ENCODE measurements at places on chromosomes 7 and 10. TPM values are rescaled to one million over a fixed set of nuclear protein-coding genes. Genes with fewer than 3 reads are reported as not detected.

DNA sequence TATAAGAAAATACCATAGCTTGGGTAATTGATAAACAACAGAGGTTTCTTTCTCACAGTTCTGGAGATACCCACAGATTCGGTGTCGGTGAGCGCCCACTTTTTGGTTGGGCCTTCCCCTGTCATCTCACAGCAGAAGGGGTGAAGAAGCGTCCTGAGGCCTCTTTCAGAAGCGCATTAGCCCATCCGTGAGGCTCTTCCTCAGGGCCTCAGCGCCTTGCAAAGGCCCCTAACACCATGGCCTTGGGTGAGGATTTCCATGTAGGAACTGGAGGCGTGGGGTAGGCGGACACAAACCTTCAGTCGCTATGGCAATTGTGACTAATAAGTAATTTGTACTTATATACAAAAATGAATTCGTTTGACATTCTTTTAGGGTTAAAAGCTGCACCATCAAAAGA lies 316.0 kb downstream of the PTPRN2 start:
- DNase-seq: no peak

DNA sequence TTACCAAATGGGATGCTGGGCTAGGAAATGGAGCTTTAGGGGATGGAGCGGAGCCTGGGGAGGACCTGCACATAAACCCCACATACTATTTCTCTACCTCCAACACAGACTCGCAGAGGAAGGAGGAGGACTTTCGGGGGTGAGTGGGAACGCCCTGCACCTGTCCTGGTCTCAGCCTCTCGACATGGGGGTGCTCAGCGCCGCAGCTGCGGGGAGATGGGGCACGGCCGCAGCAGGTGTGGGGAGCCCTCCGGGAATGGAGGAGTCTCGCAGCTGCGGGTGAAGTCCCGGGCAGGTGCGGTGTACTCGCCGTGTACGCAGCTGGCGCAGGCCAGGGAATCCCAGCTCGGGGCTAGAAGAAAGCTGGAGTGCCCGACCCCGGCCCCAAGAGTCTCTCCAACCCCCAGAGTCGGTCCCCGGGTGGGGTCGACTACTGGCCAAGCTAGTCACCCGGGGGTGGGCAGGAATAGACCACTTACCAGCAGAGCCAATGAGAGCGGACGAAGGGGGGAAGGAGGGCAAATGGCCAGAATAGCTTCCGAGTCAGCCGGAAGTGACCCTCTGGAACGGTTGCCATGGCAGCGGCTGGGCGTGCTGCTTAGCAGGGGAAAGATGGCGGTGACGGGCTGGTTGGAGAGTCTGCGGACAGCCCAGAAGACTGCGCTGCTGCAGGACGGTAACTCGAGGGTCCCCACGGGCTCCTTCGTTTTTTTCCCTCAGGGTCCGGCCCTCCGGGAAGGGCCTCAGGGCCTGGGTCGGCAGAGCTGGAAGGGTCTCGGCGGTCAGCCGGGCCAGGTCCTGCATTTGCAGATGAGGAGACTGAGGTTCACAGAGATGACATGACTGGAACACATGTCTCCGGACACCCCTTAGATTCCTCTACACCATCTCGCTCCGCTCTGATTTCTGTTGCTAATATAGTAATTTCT lies at the start of the genes DPCD and POLL:
Gene DPCD (plus strand): TSS at position 597 of the 929 bp plus-strand sequence. CDS start 16 bp downstream, at position 613.
Gene POLL (minus strand): TSS at position 533 of the 929 bp plus-strand sequence. CDS start 897 bp downstream, outside the sequence.
- DNase-seq: peak; percentile 94

GRCh38 chr7:138885383-138886147 lies 87.6 kb upstream of the ATP6V0A4 start:
- no peak for DNase-seq

DNA sequence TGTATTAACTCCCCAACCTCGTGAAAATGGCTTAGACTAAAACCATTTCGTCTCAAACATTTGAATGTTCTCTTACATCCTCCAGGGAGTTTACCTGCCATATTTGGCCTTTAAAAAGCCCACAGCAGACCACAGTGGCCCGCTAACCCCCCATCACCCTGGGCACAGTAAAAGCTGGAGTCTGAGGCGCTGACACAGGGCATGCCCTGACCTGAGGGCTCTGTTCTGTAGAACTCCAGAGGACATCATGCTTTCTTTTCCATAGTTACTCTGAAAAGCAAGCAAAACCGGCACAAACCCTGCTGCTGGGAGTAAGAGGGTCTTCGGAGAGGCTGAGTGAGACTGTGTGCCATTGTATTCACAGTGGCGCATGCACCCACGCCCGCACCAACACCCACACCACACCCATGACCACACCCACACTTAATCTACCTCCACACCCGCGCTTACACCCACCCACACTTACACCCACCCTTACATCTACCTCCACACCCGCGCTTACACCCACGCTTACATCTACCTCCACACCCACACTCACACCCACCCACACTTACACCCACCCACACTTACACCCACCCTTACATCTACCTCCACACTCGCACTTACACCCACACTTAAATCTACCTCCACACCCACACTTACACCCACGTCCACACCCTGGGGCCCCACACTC lies 32.1 kb downstream of the LRRC27 start:
- DNase-seq: no peak

GRCh38 chr10:71579668-71580067 lies 139.9 kb downstream of the C10orf105 start:
- no peak for DNase-seq

GRCh38 chr10:113158183-113158582 lies 208.1 kb downstream of the TCF7L2 start:
- DNase-seq: no peak

DNA sequence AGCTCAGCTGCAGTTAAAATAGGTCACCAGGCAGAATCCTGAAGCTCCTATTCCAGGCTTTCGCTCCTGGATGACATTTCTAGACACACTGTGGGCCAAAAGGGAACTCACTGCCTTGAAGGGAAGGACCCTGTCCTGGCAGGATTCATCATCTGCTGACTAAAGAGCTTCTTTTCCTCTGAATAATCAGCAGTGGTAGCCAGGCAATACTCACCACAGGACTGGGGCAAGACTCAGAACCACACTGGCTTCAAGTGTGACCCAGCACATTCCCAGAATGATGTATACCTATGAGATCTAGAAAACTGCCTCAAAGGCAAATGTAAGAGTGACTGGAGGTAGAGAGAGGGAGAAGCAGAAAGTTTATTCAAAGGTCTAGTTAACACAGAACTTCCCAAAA lies 29.5 kb upstream of the EBF3 start:
- no peak for DNase-seq

GRCh38 chr7:43211693-43212092 lies 99.2 kb downstream of the HECW1 start:
- DNase-seq: no peak

DNA sequence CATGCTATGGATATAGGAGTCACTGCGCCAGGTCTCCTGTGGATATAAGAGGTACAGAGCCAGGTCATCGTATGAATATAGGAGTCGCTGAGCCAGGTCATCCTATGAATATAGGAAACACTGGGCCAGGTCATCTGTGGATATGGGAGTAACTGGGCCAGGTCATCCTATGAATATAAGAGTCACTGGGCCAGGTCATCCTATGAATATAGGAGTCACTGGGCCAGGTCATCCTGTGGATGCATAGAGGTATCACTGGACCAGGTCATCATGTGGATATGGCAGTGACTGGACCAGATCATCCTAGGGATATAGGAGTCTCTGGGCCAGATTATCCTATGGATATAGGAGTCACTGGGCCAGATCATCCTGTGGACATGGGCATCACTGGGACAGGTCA lies 181.7 kb downstream of the DNAH11 start:
- DNase-seq: no peak

GRCh38 chr10:112210666-112211065 lies 27.1 kb upstream of the GPAM start:
- no peak for DNase-seq

DNA sequence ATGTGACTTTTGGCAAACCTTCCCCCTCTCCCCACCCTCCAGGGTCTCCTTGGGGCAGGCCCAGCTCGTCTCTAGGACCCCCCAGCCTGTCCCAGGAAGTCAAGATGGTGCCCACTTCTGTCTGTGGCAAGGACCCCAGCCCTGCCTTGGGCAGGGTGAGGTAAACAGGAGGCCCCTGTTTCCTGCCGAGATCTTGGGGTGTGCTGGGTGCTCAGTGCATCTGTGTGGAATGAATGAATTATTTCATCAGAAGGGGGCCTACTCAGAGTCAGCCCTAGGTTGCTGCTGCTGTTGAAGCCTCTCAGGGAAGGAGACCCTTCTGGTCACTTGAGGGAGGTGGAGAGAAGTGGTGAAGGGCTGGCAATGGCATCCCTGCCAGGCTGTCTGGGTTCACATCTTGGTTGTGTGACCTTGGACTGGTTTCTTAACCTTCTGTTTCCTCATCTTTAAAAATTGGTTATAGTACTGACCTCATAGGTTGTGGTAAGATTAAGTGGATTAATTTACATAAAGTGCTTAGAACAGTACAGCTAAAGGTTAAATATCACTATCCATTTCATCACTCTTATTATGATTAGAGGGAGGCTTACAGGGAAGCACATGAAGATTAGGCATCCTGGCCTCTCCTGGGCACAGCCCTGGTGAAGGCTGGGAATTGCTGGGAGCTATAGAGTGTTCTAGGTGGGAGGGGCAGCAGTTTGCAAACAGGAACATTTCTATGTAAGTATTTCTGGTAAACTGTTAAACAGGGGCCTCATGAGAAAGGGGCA lies 67.7 kb downstream of the ZMIZ1 start:
- DNase-seq: no peak

CDCA7L gene
- 20.9 TPM for total RNA-seq

ABCB1 gene
- total RNA-seq: 9.7 TPM

PRLHR gene
- 0.04 TPM for total RNA-seq

MBLAC1 gene
- 1.3 TPM for total RNA-seq
